ENCODE measurements at places on chromosomes 2 and 18. TPM values are rescaled to one million over a fixed set of nuclear protein-coding genes. Genes with fewer than 3 reads are reported as not detected.

Gene EGR4
- 0.09 TPM for total RNA-seq

- DNase-seq = no peak
Observed at GRCh38 chr2:76180676-76181075, 470.0 kb upstream of the GCFC2 start.

GRCh38 chr2:145010635-145011034 is 490.7 kb upstream of the ZEB2 start:
- DNase-seq = no peak

GRCh38 chr2:217437290-217437870 is 565.4 kb downstream of the TNS1 start:
- no peak for DNase-seq

GRCh38 chr18:56522816-56523215 is 115.6 kb downstream of the TXNL1 start:
- DNase-seq = no peak

- no peak for DNase-seq
Observed at GRCh38 chr2:168583064-168583709, 127.1 kb downstream of the CERS6 start.

Measured in activated CD8-positive, alpha-beta memory T cell treated with anti-CD3 and anti-CD28 coated beads, Interleukin-2, amount 10 ng/mL, durations not matched to agents 7 days and 5 days (primary cell).